Caco-2 (cell line): ENCODE measurements at places on chromosomes 7 and 10. TPM values are rescaled to one million over a fixed set of nuclear protein-coding genes. Genes with fewer than 3 reads are reported as not detected.

DNA sequence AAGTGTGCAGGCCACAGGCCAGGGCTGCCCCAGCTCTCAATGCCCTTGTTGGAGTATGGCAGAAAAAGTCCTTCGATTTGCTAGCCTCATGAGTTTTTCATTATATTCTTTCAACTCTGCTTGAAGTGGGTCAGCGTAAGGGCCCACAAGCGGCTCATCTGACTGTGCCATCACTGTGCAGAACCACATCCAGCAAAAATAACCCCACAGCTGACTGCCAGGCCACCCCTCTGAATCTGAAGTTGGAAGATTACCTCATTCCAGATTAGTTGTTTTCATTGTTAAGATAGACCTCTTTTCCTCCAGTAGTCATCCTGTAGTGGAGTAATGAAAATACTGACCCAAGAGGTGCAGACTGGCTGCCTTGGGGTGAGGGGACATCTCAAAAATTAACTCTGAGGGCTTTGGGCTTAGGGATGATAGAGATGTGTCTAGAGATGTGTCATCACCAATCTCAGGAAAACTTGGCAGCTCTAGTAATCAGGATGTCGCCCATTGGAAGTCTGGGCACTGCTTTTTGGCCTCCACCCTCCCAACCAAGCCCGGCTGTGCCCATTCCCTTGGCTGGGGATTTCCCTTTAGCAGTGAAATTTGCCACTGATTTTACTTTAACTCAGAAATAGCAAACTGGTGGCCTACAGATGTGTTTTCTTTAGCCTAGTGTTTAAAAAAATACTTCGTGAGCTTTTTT is 164.3 kb downstream of the LCOR start:
- no peak for DNase-seq
- no peak overlapping the region for H3K4me3 ChIP-seq
- no peak overlapping the region for H3K27ac ChIP-seq
- H3K27me3 ChIP-seq = no peaks in the 10 kb centered on the region
- 0 out of 2 replicates have a peak, but pooled peaks cover 6% of the 10 kb centered on the region for H3K4me1 ChIP-seq
- H3K36me3 ChIP-seq = no peaks in the 10 kb centered on the region

DNA sequence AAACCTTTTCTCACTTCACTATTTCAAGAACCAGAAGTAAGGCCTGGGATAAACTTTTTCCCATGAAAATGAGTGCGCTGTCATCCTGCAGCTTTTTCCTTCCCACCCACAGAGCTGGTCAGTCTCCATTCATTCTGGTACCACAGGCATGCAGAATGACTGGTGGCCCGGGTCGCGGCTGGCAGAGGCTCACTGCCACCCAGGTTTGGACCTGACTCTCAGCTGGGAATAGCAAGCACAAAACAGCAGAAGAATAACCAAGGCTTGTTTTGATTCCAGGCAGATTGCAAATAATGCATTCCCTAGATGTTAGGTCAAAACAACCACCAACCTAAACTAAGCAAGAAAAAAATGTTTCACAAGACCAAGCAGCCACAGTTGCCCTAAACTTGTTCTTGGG is 190.5 kb upstream of the NRP1 start:
- no peak for DNase-seq
- no peaks in the 10 kb centered on the region for H3K36me3 ChIP-seq
- H3K27ac ChIP-seq = no peak overlapping the region

CFAP46 gene
- total RNA-seq = 1.0 TPM in 1 of 2 replicates, not detected in the other

DNA sequence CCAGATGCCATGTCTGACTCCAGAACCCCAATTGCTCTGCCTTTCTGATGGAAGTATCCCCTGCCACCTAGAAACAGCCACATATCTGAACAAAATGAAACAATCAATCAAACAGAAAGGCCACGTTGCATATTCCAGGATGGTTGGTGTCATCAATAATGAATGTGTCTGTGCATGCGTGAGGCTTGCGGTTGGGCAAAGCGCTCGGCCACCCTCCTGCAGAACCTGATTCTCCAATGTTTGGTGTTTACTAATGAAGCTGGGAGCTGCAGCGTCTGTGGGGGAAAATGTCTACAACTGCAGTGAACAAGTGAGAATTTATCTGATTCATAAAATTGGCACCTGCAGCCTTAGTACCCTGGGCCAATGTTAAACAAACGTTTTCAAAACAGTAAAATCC is 121.2 kb upstream of the ADARB2 start:
- H3K27me3 ChIP-seq = no peaks in the 10 kb centered on the region
- no peak overlapping the region for H3K4me3 ChIP-seq
- no peak for DNase-seq
- no peaks in the 10 kb centered on the region for H3K4me1 ChIP-seq
- H3K36me3 ChIP-seq = no peaks in the 10 kb centered on the region

WDR37 gene
- total RNA-seq = 20.6 and 22.9 TPM in 2 replicates

- no peak overlapping the region for H3K27ac ChIP-seq
- H3K4me1 ChIP-seq = no peaks in the 10 kb centered on the region
- no peaks in the 10 kb centered on the region for H3K27me3 ChIP-seq
Observed at GRCh38 chr7:81501220-81501619, 268.6 kb downstream of the HGF start.
